Stimulated activated CD4-positive, alpha-beta T cell treated with anti-CD3 and anti-CD28 coated beads, Interleukin-15, amount 100 ng/mL, for 1 hour (primary cell): ENCODE measurements at places on chromosomes 1 and 21.

GRCh38 chr21:44889625-44890337 lies 16.3 kb upstream of the PTTG1IP start:
- DNase-seq, result no peak

DNA sequence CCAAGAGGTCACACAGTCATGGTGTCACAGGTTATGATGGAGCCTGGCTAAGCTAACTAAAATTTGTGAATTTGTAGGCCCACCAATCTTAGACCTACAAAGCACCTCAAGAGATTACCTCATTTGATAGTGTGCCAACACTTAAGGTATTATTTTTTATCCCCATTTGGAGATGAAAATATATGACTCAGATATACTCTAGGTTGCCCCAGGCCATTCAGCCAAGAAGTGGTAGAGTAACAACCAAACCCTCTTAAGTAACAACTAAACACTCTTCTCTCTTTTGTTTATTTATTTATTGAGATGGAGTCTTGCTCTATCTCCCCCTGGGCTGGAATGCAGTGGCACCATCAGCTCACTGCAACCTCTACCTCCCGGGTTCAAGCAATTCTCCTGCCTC lies 14.3 kb downstream of the NPL start:
- DNase-seq, result no peak

GRCh38 chr1:61170328-61171238 lies 88.2 kb downstream of the NFIA start:
- no peak for DNase-seq

DNA sequence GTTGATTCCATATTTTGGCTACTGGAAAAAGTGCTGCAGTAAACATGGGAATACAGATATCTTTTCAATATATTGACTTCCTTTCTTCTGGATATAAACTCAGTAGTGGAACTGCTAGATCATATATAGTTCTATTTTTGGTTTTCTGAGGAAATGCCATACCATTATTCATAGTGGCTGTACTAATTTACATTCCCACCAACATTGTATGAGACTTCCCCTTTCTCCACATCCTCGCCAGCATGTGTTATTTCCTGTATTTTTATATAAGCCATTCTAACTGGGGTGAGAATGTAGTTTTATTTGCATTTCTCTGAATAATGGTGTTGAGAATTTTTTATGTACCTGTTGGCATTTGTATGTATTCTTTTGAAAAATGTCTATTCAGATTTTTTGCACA lies 385.2 kb downstream of the NUF2 start:
- DNase-seq, result no peak

- DNase-seq, result no peak
Measured at GRCh38 chr21:44013380-44014088, 1.4 kb downstream of the TRAPPC10 start.
